ENCODE measurements at places on chromosomes 5 and 9.

DNA sequence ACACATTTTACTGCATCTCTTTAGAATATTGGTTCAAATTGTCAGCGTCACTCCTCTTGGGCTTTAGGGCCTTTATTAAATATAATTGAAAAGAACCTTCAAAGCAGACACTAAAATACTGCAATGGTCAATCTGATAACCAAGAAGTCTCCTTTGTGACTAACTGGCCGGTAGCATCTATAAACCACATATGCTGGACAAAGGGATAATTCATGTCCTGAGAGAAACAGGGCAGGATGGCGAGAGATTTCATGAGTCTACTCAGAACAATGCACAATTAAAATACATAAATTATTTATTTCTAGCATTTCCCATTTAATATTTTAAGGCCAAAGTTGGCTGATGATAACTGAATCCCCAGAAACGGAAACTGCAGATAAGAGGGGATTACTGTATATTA lies 1083.4 kb upstream of the CDH18 start:
- no peak for DNase-seq

DNA sequence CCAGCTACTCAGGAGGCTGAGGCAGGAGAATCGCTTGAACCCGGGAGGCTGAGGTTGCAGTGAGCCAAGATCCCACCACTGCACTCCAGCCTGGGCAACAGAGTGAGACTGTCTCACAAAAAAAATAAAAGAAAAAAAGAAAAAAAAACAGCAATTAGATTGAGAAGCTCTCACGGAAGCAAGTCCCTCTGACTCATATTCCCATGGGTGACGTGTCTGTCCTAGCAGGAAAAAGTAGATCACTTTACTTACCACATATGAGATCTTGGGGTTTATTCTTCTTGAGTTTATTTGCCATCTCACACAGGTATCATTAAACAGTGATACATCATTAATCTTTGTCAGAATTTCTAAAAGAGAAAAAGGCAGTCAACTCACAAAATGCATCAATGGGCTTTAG lies 62.6 kb downstream of the SUSD1 start:
- no peak for DNase-seq

- DNase-seq, result no peak
These were observed 340.7 kb downstream of the NR2F1-AS1 start for GRCh38 chr5:93240228-93240834.

GRCh38 chr9:135300346-135301141 lies 179.0 kb upstream of the PPP1R26 start:
- DNase-seq, result no peak

GRCh38 chr5:134784241-134784920 lies 25.8 kb downstream of the DDX46 start:
- no peak for DNase-seq

- DNase-seq, result peak; percentile 57
These were observed 117.3 kb downstream of the GDNF start for GRCh38 chr5:37722236-37723161.

GRCh38 chr9:127162046-127162863 lies 39.8 kb upstream of the ANGPTL2 start:
- DNase-seq, result no peak
